ENCODE measurements at places on chromosomes 7 and 10.

GRCh38 chr7:40546616-40547501 is 412.1 kb downstream of the SUGCT start:
- no peak for DNase-seq

- DNase-seq = no peak
These were observed 2.8 kb downstream of the KCTD7 start for GRCh38 chr7:66631471-66631870.

DNA sequence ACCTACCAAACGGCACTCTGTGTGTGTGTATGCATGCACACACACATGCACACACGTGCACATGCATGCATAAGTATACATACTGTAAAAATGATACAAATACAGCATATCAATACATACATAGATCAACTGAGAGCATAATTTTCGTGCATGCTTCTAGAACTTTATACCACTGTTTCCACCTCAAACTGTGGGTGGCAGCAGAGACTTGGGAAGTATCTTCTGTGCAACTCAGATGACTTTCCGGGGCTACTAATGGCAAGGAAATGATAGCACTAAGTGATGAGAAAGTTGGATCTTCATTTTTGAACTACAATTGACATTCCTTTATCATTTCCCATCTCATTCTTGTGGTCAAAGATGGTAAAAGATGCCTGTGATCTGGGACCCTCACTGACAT is 570.7 kb downstream of the REEP3 start:
- DNase-seq = no peak

DNA sequence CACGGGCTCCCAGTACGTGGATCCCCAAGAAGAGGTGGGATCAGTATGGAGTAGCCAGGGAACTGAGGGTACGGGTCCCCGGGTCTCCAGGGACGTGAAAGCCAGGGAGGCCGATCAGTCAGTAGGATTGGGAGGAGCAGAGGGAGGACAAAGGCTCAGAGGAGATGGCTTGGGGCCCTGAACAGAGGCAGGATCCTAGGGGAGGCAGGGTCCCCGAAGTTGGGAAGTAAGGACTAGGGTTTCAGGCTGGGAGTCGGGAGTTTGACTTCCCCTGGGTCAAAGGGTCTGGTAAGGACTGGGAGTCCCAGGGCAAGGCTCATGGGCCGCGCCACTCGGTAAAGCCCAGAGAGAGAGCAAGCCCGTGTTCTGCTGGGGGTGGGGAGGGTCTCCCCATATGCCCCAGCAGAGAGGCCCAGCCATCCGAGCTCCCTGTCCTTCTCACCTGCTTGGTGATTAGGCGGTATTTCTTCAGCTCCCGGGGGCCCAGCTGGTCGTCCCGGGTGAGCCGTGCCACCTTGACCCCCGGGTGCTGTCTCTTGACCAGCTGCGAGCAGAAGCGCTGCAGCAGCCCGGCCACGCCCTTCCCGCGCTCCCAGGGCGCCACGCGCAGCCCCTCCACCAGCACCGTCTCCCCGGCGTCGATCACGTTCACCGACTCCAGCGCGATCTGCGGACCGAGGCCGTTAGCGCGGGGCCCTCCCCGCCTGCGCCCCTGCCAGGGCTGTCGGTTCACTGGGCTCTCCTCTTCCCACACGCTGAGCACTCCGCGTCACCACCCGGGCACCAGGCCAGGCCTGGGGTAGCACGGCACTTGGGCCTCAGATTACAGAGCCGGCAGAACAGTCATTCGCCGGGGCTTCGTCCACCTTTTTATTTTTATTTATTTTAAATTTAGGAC is 7.0 kb downstream of the NAT16 start:
- DNase-seq = peak; percentile 76

Measured in SHP77 (cell line).